Kidney (tissue), 22 donors: ENCODE measurements at places on chromosomes 6 and 20. TPM values are rescaled to one million over a fixed set of nuclear protein-coding genes. Genes with fewer than 3 reads are reported as not detected.
A peak's percentile ranks its signal among the peaks of the same experiment; 100 is the strongest.

IMPG1 gene
- total RNA-seq: not detected

PRRT1 gene
- total RNA-seq: 2.4 TPM

MUC21 gene
- not detected for total RNA-seq

- peak overlapping the region; percentile 23 for H3K27ac ChIP-seq
- peaks cover 17% of the 10 kb centered on the region for H3K4me1 ChIP-seq
- H3K4me3 ChIP-seq: peak overlapping the region; percentile 2
- no peak for DNase-seq
- H3K36me3 ChIP-seq: no peaks in the 10 kb centered on the region
Observed at GRCh38 chr6:14217728-14218518, 100.4 kb downstream of the CD83 start.

- H3K36me3 ChIP-seq: no peaks in the 10 kb centered on the region
- no peak overlapping the region for H3K4me3 ChIP-seq
- H3K27me3 ChIP-seq: no peaks in the 10 kb centered on the region
- no peaks in the 10 kb centered on the region for H3K4me1 ChIP-seq
Observed at GRCh38 chr6:158648682-158649131, 1.1 kb upstream of the SYTL3 start.

DNA sequence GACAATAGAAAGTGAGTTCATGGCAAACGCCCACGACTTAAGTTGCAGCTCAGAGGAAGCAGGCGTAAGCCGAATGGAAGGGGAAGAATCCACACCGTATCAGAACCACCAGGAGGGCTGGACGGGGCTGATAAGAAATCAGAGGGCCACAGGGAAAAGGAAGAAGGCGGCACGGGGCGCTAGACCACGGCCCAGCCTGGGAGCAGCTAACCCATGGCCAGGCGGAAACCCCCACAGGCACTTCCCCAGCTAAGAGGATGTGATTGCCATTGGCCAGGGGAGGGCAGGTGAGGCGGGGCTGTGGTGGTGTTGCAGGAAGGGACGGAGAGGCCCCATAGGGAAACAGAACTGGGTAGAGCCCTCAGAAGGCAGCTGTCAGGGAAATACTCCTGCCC lies 174.0 kb upstream of the AFDN start:
- no peaks in the 10 kb centered on the region for H3K36me3 ChIP-seq
- H3K27me3 ChIP-seq: no peaks in the 10 kb centered on the region
- no peaks in the 10 kb centered on the region for H3K4me1 ChIP-seq

GRCh38 chr20:19348582-19348981 lies 136.1 kb downstream of the SLC24A3 start:
- no peak overlapping the region for H3K4me3 ChIP-seq
- no peak for DNase-seq
- H3K27ac ChIP-seq: no peak overlapping the region
- H3K36me3 ChIP-seq: no peaks in the 10 kb centered on the region
- no peaks in the 10 kb centered on the region for H3K4me1 ChIP-seq
- no peaks in the 10 kb centered on the region for H3K27me3 ChIP-seq
